ENCODE measurements at places on chromosomes 5 and 9. TPM values are rescaled to one million over a fixed set of nuclear protein-coding genes. Genes with fewer than 3 reads are reported as not detected.

Gene WNT8A
- not detected for total RNA-seq

Gene POLE3
- 118 TPM for total RNA-seq

Gene CDX1
- not detected for total RNA-seq

Gene OMD
- total RNA-seq = not detected

Gene NUTM2G
- not detected for total RNA-seq

Gene HMMR
- 27.6 TPM for total RNA-seq

Gene ROR2
- 1.6 TPM for total RNA-seq

Gene NIPBL
- total RNA-seq = 12.5 TPM

Gene FCHO2
- total RNA-seq = 10.5 TPM

Gene ZFP37
- total RNA-seq = 1.4 TPM

Gene SHOC1
- not detected for total RNA-seq

Gene RELL2
- 3.5 TPM for total RNA-seq

Gene C5orf22
- total RNA-seq = 11.4 TPM

Gene GGTA1
- not detected for total RNA-seq

Gene SLC34A3
- total RNA-seq = 0.28 TPM

Gene ANKRD18B
- total RNA-seq = 6.7 TPM

Gene FBP1
- not detected for total RNA-seq

Gene ZNF484
- total RNA-seq = 2.0 TPM

Gene GZMA
- not detected for total RNA-seq
